ENCODE measurements at places on chromosomes 3 and 15. TPM values are rescaled to one million over a fixed set of nuclear protein-coding genes. Genes with fewer than 3 reads are reported as not detected.

GLDN gene
- 10.1 TPM for total RNA-seq

STRIT1 gene
- total RNA-seq = not detected

GCHFR gene
- total RNA-seq = 7.1 TPM

SLC38A3 gene
- 0.37 TPM for total RNA-seq

TMEM62 gene
- 16.0 TPM for total RNA-seq

PLSCR5 gene
- not detected for total RNA-seq

NOX5 gene
- total RNA-seq = 0.09 TPM

CFAP91 gene
- 6.2 TPM for total RNA-seq

SOX14 gene
- not detected for total RNA-seq

AADACL2 gene
- 1.2 TPM for total RNA-seq

GOLGA8S gene
- total RNA-seq = 0.60 TPM

SLC6A20 gene
- total RNA-seq = not detected

REC114 gene
- not detected for total RNA-seq

KNG1 gene
- not detected for total RNA-seq

GOLGA6A gene
- total RNA-seq = not detected

DNA sequence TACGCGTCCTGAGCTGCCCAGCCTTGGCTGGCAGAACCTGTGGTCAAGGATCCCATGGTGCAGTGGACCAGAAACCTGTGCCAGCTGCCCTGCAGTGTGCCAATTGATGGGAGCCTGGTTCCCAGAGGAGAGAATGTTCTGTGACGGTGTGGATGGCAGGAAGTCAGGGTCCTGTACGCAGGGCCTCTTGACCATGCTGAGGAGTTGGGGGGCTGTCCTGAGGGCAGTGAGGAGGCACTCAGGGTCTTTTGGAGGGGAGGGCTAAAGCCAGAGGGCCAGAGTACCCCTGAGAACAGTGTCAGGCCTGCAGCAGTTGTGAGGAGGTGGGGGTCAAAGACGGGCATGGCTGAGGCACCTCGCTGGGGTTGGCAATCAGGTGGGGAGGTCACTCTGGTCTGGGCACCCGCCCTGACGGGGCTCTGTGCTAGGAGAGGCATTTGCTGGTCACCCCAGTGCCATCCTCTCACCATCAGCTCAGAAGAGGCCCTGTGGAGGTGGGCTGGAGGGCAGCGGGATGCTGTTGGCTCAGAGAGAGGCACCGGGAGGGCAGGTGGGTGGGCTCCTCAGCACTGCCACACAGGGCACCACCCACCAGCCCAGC lies 61.0 kb downstream of the SCN5A start:
- no peak for DNase-seq

DNA sequence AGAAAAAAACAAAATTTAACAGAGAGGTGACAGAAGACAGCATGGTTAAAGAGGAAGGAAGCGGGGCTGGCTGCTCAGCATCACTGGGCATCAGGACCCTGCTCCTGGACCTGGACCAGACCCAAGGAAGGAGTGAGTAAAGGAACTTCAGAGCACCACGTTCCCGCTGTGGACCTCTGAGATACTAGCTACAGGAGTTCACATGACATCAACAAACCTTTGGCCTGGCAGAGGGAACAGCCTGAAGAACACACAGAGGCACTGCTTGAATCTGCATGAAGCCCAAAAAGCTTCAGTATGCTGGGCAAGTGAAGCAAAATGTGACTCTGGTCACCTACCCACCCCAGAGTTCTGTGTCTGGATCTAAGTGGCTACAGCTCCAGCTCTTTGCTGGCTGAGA lies 38.1 kb downstream of the SLC2A2 start:
- DNase-seq = no peak

- no peak for DNase-seq
Measured at GRCh38 chr3:179184826-179185225, 36.7 kb downstream of the PIK3CA start.

- DNase-seq = no peak
Measured at GRCh38 chr3:66567077-66567476, 66.3 kb upstream of the LRIG1 start.

- DNase-seq = no peak
Measured at GRCh38 chr3:81884791-81885190, 123.3 kb upstream of the GBE1 start.

DNA sequence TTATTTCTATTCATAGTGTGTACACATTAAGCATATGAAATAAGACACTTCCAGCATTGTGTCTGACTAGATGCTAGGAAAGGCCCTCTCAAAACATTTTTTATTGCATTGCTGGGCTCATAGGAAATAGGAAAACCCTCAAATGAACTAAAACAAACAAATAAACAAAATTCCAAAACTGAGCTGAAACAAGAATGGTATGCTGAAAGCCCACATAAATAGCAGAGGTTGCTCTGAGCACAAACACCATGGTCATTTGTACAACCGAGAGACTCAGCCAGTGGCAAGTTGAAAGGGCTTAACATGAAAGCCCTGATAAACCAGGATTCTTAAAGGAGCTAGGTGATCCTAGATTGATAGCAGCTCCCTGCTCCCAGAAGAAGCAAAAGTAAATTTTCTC lies 310.0 kb upstream of the WNT5A start:
- DNase-seq = no peak

GRCh38 chr3:153410517-153410916 lies 248.5 kb downstream of the RAP2B start:
- DNase-seq = no peak

DNA sequence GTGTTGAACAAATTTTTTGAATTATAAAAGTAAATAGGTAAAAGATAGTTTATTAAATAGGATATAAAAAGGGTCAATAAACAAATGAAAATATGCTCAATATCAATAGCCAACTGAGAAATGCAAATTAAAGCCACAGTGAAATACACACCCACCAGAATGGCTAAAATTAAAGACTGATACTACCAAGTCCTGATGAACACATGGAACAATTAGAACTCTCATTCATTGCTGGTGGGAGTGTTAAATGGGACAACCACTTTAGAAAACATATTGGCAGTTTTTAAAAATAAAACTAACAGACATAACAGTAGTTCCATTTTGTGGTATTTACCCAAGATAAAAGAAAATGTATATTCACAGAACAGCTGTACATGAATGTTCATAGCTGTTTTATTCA lies 41.2 kb downstream of the CCDC32 start:
- DNase-seq = no peak

- DNase-seq = no peak
Measured at GRCh38 chr3:150449169-150449721, 41.1 kb downstream of the TSC22D2 start.

- no peak for DNase-seq
Measured at GRCh38 chr3:89104499-89104898, 2.9 kb upstream of the EPHA3 start.

- no peak for DNase-seq
Measured at GRCh38 chr3:8466526-8466925, 35.1 kb upstream of the LMCD1 start.

- DNase-seq = no peak
Measured at GRCh38 chr3:164459521-164460151, 618.7 kb downstream of the SI start.

GRCh38 chr3:153291059-153291685 lies 129.1 kb downstream of the RAP2B start:
- DNase-seq = no peak

GRCh38 chr15:77058468-77058867 lies 12.4 kb downstream of the TSPAN3 start:
- no peak for DNase-seq

DNA sequence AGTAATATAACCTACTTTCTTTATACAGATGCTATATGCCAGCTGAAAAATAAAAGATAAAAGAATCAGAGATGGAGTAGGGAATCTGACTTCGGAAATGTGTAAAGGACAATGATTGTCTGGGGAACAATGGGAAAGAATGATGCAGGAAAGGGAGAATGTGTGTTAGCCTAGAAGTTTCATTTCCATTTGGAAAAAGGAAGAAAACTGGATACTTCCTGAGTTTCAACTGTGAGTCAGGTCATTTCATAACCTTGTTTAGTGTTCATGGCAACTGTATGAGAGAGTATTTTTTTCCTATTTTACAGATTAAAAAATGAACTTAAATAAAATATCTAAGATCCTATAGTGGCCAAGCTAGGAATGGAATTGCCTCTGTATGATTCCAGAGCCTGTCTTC lies 261.3 kb upstream of the NECTIN3 start:
- DNase-seq = no peak

- no peak for DNase-seq
Measured at GRCh38 chr3:129597087-129597999, 9.1 kb downstream of the PLXND1 start.

- DNase-seq = no peak
Measured at GRCh38 chr3:116408473-116408872, 36.8 kb downstream of the LSAMP start.

- DNase-seq = peak; percentile 42
Measured at GRCh38 chr15:31297575-31298456, 28.8 kb upstream of the KLF13 start.

DNA sequence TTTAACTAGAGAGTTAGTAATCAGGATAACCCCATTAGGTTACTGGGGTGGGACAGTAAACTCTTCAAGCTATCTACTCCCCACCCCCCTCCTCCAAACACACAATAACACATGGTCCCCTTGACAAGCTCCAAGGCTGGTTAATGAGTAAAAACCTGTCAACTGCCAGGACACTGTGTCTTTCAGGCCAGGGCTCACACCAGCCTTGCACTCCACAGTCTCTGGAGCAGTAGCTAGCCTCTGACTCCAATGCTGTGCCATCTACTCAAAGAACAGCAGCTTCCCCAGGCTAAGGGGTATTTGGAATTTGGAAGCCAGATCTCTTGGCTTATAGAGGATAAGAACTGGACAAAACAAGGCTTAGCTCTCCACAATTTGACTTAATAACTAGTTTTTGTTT lies 115.8 kb downstream of the LRIG1 start:
- no peak for DNase-seq

DNA sequence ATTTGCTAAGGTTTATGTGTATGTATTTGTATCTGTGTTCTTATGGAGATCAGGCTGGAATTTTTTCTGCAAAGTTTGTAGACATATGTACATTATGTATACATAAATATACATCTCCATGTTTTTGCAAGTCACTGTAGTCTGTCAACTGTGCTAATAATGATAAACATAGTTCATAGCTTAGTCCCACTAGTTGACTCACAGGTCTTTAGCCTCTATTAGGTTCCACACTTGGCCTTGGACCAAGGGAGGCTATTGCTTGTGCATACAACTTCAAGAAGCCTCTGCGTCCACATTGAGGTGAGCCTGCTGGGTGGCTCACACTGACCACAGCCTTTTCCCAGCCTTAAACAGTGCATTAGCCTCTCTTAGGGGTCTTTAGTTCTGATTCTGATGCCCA lies 243.8 kb upstream of the PEX5L start:
- DNase-seq = no peak

- no peak for DNase-seq
Measured at GRCh38 chr3:72334681-72335457, 513.4 kb downstream of the SHQ1 start.

- no peak for DNase-seq
Measured at GRCh38 chr3:29186131-29186599, 94.7 kb upstream of the RBMS3 start.

DNA sequence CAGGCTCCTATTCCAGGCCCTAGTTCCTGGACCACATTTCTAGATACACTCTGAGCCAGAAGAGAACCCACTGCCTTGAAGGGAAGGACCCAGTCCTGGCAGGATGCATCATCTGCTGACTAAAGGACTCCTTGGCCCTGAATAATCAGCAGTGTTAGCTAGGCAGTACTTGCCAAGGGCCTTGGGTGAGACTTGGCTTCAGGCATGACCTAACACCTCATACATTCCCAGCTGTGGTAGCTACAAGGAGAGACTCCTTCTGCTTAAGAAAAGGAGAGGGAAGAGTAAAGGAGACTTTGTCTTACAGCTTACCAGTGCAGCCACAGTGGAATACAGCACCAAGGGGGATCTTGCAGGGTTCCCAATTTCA lies 26.4 kb downstream of the PEAK1 start:
- no peak for DNase-seq

- no peak for DNase-seq
Measured at GRCh38 chr3:165800970-165801369, 36.3 kb downstream of the BCHE start.

DNA sequence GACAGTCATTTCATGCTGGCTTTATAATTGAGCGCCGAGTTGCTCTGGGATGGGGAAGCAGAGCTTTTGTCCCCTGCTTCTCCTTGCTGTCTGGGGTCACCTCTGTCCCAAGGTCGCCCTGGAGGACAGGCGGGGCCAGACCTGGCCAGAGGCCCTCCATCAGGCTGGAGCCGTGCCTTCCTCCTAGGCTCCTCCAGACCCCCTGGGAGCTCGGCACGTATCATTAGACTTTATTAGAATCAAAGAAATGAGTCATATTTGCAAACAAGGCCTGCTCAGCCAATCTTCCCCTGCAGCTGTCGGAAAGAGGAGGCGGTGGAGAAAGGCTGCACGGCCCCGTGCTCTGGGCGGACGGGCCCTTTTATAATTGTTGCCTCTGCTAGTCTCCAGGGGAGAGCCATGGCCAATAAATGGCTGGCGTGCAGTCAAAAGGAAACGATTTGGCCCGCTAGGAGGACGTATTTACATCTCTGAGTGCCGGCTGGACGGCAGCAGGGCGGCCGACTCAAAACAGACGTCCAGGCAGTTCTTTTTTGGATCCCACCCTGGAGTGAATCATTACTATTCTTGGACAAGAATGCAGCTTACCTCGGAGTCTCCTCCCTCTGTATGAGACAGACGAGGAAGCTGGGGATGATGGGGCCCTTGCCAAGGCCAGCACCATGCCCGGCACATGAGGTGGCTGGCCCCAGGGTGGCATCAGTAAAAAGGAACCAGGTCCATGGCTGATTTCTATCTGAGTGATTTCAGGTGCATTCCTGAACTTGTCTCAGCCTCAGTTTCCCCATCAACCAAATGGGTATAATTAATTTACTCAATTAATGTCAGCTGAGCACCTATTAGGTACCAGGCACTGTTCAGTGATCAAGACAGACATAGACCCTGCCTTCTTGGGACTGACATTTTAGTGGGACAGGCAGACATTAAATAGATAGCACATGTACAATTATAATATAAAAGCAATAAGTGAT lies 50.6 kb downstream of the SLC6A6 start:
- DNase-seq = peak; percentile 97

DNA sequence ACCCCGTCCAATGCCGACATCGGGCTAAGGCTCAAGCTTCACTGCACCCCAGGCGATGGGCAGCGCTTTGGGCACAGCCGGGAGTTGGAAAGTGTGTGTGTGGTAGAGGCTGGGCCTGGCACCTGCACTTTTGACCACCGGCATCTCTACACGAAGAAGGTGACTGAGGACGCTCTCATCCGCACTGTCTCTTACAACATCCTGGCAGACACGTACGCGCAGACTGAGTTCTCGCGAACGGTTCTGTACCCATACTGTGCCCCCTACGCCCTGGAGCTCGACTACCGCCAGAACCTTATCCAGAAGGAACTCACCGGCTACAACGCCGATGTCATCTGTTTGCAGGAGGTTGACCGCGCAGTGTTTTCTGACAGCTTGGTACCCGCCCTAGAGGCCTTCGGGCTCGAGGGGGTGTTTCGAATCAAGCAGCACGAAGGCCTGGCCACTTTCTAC lies 1.0 kb downstream of the PDE12 start:
- no peak for DNase-seq
